Stimulated activated CD4-positive, alpha-beta T cell treated with anti-CD3 and anti-CD28 coated beads, Interleukin-2, amount 100 ng/mL, for 48 hours (primary cell): ENCODE measurements at places on chromosomes 2 and 18.

DNA sequence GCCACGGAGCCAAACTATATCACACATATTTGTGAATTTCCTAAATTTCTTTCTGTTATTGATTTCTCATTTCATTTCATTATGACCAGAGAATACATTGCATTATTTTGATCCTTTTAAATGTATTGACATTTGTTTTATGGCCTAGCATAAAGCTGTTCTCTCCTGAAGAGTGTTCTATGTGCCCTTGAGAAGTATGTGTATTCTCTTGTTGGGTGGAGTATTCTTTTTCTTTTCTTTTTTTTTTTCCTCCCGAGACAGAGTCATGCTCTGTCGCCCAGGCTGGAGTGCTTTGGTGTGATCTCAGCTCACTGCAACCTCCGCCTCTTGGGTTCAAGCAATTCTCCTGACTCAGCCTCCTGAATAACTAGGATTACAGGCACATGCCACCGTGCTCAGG, 5.2 kb downstream of the HAUS1 start:
- no peak for DNase-seq

DNA sequence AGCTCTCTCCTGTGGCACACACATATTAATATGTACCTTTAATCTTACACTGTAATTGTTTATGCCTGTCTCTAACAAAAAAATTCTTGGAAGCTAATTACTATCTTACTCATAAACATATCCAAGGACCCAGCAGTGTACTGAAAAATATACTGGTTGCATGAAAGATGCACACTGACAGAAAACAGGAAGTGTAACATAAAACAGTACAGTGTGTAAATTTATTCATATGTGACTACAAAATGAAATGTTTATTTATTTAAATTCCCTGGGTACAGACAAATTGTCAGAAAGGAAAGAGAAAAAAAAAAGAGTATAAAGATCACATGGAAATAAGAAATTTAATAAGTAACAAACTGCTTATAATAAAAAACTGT, 28.5 kb downstream of the TMEM131 start:
- no peak for DNase-seq

- no peak for DNase-seq
Measured at GRCh38 chr18:44497311-44497710, 183.4 kb upstream of the SETBP1 start.

DNA sequence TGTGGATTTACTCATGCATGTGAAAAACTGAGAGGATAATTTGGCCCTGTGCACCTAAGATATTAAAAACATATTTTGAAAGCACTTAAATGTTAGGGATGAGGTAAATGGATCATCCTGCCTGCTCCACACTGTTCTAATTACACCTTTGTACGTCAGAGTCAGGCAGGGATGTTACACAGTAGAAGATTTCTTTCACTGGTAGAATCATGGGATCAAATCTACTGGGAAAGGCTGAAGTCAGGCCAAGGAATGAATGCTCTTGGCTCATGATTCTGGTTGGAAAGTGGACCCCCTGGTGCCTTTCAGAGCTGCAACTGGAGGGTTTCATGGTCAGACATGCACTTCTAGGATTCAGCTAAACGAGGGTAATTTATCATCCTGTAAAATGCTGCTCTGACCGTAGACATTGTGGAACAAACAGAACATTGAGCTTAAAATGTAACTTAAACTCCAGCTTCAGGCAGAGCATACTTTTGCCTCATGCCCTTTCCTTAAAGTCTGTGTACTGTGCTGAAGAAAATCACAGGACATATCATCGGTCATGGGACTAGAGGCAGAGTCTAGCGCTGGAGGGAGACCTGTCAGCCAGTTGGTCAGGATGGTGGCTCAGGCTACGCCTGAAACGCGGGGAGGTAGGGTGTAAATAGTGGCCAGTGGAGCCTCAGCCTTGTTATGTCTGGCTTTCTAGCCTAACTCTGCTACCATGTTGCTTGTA, 4.9 kb downstream of the KCNE4 start:
- DNase-seq, result no peak

DNA sequence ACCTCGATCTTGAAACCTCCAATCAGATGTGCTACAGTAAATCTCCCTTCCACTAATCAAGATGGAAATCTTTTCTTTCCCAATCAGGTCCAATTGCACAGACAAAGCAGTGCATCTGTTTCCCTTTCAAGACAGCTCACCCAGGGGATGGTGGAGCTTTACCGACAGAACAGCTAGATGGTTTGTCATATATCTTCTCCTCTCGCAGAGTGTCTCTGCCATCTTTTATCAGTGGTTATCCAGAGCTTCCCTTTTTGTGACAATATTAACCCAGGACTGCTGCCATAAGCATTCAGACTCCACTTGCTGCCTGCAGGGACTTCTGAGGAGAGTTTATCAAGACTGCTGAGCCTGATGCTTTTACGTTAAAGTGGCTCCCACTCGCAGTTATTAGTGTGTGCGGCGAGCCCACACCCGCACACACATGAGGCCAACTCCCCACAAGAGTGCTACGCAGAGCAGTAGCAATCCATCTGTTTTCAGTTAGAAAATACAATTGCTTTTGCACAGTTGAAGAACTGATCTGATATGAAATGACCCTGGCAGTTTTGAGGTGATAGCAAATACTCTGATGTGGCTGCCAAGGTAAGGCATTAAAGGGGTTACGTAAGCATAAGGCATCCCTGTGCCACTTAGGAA, 398.9 kb downstream of the NCKAP5 start:
- no peak for DNase-seq

DNA sequence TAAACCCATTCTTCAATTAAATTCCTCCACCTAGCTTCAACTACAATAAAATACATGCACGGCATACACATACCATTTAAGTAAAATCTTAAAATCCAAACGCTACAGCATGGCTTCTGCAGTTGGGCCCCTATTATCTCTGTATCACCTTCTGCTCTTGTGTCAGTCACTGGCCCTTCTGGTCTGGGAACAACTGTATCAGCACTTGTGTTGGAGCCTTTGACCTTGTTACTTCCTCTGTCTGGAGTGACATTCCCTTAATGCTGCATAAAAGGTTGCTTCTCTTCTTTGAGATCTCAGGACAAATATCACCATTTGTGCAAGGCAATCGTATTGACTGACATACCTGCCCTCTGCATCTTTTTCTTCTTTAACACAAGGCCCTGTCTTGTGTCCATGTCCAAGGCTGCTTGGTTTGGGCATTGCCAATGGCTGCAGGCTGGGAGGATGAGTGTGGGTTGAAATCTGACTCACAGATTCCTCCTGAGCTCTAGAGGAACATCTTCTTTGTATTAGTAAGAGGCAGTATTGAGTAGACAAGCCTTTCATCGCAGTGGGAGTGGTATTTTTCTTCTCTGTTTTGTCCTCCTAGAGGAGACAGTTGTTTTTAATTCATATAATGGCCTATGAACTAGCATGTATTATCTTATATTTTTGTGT, 267.8 kb upstream of the TRIB2 start:
- no peak for DNase-seq

DNA sequence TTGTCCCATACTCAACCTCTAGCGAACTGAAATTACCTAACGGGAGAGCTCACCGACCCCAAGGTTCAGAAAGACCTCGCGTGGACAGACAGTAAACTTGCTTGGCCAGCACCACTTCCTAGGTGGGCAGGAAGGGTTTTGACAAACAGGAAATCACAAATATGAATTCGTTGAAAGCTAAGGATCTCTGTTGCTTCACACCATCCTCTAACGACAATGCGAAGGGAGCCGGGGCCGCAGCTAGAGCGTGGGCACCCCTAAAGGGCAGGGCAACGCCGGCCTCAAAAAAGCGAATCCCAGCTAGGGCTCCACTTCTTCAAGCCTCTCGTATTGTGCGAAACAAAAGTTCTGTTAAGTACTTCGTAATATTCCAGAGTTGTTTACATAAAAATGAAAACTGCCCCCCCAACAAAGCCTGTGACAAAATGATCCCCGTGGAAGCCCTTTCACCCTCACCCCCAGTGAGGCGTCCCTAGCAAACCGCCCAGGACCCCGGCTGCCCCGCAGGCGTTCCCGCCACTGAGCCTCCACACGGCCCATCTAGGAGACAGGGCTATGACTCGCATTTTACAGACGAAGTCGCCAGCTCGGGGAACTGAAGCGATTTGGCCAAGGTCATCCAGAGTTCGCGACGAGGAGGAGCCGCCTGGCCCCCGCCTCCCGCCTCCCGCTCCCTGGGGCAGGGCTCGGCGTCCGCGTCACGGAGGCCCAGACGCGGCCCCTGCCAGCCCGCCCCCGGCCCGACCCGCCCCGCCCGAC, 548 bp downstream of the KANSL3 start:
- peak; percentile 74 for DNase-seq

GRCh38 chr2:207571370-207571769, 41.6 kb downstream of the CREB1 start:
- DNase-seq, result no peak

DNA sequence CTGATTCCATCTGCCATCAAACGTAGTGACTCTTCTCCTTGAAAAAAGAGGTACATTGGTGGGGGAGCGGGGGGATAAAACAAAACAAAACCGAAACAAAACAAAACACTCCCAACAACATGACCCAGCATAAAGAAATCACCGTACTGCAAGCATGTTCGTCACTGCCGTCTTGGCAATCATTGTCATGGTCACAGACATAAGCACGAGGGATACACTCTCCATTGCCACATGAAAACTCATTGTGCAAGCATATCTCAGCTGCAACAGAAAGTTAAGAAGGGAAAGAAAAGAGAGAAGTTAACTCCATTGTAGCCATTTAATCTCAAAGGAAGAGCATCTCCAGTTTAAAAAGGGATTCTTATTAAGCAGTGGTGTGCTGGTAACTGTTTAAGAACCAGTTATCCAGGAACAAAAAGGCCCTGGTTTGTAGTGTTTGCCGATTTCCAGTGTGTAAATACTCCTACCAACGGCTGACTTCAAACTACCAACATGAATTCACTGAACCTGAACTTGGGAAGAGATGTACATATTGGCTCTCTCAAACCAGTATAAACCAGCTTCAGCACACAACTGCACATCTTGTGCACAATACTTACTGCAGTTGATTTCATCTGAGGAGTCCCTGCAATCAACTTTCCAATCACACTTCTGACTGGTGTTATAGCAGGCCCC, 68.2 kb downstream of the LRP2 start:
- DNase-seq, result no peak

DNA sequence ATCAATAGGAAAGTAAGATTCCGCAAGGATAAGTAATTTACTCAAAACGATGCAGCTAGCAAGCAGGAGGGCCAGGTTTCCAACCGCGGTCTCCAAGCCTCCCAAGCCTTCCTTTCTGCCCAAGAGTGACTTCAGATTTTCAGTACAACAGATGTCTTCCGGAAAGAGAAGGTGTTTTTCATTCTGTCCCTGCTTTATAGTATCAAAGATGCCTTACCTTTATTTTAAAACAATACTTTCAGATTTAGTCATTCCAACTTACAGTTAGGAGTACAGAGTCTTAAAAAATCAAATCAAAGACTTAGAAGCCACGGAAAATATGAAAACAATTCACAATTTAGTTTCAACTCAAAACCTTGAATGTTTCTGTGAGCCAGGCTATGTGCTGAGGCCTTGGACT, 43.6 kb downstream of the CYB5A start:
- no peak for DNase-seq

GRCh38 chr2:28465148-28465885, 30.5 kb upstream of the PLB1 start:
- no peak for DNase-seq

GRCh38 chr2:218006741-218007140, 3.9 kb upstream of the TNS1 start:
- no peak for DNase-seq

GRCh38 chr18:77063260-77063659, 69.3 kb downstream of the MBP start:
- peak; percentile 73 for DNase-seq

GRCh38 chr2:99032786-99033185, 96.8 kb upstream of the CRACDL start:
- no peak for DNase-seq

- DNase-seq, result no peak
Measured at GRCh38 chr2:109475531-109476210, 138.1 kb downstream of the SEPTIN10 start.

DNA sequence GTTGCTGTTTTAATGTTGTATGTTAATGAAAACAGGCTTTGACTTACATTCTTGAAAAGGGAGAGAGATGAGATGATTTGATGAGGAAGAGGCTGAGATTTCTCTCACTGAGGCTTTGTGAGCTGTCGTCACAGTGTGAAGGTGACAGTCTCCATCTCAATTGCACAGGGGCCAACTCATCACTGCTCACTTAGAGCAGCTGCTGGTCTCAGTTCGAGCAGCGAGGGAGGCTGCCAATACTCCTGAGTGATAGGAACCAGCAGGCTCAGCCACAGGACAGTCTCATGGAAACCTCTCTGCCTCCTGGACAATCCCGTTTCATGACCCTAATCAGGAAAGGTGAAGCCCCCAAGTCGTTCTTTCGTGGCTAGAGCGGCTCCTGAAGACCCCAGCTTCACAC, 170.7 kb upstream of the SOX11 start:
- no peak for DNase-seq

DNA sequence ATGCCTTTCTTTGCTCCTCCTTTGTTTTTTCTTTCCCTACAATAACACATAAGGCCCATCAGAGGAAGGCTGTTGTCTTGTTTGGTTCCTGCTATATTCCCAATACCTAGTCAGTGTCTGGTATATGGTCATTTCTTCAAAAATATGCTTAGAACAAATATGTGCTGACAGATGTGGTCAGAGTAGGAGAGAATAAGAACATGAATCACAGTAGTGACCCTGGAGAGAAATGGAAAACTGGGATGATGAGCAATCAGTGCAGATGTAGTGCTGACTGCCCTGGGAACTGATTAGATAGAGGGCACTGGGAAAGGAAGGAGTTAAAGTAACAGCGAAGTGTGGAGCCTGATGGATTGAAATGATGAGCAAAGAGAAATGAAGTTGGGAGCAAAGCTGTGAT, 189.4 kb upstream of the LHCGR start:
- DNase-seq, result no peak

GRCh38 chr2:9336241-9336575, 87.1 kb downstream of the ITGB1BP1 start:
- DNase-seq, result peak; percentile 6

DNA sequence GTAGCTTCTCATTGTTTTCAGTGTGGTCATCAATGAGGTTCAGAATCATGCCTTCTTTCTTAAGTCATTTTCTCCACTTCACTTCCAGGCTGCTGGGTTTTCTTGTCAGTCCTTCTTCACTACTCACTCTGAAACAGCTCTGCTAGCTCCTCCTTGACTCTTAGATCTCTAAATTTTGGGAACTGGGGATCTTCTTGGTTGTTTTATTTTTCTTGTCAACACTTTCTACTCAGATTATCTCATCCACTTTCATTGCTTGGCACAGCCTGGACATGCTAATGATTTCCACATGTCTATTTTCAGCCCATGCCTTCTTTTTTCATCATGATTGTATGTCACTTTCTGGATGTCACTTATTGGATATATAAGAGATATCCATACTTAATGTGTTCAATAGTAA, 517.8 kb upstream of the DSEL start:
- DNase-seq, result no peak

DNA sequence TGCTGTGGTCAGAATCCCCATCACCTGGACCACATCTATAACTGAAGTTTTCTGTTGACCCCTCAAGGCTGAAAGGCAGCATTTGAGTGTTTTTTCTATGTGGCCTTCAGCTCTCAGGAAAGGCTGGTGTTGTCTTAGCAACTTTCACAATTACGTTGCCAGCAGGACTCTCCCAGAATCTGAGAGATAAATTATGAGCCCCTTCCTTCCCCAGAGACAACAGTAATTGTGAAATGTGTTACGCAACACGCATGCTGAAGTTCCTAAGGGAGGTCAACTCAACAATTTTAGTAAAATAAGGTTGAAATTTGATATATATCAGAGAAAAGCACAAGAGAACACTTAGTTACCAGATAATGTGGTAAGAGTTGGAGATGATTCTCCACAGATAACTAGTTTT, 216.5 kb upstream of the SLC8A1 start:
- DNase-seq, result no peak
